ENCODE measurements at places on chromosomes 4 and X.

DNA sequence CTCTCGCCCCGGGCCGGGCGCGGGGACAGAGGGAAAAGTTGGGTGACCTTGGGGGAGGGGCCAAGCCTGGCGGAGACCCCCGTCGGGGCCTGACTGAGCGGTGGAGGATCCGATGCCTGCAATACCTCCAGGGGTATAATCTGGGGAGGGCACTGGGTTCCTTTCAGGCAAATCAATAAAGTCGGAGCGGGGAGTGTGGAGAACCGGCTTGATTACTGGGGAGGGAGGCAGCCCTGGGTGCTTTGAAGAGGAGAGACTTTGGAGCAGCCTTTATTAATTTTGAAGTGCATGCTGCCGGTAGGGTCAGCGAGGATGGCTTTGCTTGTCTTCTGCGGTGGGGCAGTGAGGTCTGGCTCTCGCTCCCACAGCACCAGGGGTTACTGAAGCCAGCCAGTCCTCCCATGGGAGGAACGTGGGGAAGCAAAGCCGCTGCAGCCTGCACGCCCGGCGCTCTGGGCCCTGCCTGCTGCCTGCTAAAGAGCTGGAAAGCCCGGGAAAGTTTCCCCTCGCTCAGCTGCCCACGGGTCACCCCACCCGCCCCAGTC lies 403 bp upstream of the LGI2 start:
- DNase-seq, result no peak

- no peak for DNase-seq
Observed at GRCh38 chr4:5110901-5111300, 59.6 kb downstream of the STK32B start.

- DNase-seq, result no peak
Observed at GRCh38 chr4:148425327-148426110, 16.7 kb downstream of the NR3C2 start.

DNA sequence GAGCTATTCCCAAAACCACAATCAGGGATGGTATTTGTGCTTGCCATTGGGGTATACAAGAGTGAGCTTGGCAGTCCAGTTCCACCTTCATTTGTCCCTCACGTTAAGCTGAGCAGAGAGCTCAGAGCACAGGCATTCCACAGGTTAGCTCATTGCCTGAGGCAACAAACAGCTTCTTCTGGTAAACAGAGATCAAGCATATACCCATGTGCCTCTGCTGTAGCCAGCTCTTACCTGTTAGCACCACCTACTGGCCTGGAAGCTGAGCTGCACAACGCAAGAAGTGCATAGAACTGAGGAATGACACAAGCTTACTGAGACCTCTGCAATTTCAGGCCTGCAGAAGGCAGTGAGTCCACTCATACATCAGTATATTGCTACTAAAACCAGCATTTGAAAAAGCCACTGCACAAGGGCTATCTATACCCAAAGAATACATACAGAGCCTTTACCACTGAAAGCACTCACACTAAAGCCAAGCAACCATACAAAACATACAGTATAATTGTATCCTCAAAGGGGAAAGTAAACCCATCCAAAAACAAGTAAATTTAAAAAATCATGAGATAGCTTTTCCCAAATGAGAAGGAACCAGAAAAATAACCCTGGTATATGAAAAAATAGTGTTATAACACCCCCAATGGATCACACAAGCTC lies 258.3 kb upstream of the GABRA2 start:
- DNase-seq, result no peak

DNA sequence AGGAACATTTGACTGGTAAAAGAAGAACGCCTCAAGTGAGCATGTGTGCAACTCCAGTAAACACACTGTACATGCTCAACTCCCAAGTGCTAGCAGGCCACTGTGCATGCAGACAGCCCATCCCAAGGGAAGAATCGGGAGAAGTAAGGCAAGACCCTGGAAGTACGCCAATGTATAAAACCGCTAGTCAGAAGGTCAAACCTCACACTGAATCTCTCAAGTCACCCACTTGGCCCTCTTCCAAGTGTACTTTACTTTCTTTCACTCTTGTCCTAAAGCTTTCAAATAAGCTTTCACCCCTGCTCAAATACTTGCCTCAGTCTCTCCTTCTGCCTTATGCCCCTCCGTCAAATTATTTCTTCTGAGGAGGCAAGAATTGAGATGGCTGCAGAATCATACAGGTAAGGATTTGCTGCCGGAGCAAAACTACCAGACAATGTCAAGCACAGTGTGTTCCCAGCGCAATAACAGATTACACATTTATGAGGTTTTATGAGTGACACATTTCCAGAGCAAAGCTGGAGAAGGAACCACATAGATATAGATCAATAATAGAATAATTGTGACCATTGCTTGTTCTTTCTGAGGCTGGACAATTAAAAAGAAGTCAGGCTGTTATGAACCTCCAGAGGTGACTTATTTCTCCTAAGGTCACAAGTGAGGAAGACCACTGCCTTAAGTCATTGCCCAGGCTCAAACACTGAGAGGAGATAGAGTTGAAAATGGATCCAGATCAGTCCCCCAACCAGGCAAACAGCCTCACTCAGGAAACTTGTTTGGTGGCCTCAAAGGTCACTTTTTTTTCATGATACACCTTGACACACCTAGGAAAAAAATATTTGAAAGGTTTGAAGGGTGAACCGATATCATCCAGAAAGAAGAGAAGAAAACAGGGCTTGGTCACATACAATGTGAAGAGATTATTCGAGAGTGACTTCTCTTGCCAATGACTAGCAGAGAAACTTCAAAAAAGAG lies 26.3 kb downstream of the CXCL1 start:
- no peak for DNase-seq

DNA sequence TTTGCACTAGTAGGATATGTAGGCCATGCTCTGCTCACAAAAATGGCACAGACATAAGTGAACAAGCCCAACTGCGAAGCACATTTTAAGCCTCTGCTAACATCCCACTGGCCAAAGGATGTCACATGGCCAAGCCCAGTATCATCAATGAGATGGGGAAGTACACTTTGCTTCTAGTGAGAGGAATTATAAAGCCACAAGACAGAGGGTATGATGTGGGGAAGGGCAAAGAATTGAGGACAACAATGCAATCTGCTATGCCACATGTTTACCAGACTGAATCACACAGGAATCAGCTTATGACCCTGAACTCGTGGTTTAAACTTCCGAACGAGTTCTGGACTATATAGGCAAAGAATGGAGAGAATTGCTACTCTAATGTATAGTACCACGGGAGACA lies 39.1 kb downstream of the SUPT20HL1 start:
- DNase-seq, result no peak

- no peak for DNase-seq
Observed at GRCh38 chr4:121712001-121712651, 15.3 kb upstream of the ANXA5 start.

DNA sequence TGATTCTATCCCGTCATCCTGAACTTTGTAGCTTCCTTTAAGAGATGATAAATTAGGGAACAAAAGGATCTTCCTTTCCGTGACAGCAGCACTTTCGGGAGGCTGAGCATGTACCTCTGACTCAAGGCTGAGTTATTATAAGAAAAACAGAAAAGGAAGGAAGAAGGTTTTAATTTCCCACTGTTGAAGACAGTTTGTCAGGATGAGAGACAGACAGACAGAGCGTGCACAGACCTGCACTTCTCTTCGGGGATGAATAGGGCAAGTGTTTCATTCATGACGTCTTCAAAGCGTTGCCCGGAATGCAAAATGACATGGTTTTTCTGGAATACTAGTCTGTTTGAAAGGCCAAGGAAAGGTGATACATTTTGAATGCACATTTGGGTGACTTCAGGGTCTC lies 405.3 kb upstream of the FAT1 start:
- no peak for DNase-seq

DNA sequence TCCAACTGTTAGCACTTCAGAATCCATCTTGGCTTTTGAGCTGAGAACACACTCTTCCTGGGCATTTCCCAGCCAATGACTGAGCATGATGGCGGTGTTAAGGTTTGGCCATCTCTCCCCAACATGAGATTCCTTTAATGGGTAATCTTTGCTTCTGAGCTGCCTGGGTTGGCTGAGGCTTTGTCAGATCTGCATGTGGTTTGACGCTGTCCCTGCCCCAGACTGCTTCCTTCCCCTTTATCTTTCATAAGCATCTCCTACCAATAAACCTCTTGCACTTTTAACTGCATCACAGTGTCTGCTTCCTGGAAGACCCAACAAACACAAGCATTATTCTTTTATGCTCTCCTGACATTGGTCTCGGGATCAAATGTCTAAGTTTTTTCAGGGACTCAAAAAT lies 31.5 kb upstream of the DIPK2B start:
- DNase-seq, result no peak

DNA sequence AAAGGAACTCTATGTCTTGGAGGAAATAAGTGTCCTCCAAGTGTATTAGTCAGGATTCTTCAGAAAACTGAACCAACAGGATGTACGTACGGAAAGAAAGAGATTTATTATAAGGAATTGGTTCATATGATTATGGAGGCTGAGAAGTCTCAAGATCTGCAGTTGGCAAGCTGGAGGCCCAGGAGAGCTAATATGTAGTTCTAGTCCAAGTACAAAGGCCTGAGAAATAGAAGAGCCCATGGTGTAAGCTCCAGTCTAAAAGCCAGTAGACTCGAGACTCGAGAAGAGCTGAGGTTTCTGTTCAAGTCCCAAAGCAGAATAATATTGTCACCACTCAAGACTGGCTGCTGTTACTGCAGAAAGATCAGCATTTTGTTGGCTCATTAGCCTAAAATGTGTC lies 65.3 kb upstream of the EFNB1 start:
- no peak for DNase-seq

DNA sequence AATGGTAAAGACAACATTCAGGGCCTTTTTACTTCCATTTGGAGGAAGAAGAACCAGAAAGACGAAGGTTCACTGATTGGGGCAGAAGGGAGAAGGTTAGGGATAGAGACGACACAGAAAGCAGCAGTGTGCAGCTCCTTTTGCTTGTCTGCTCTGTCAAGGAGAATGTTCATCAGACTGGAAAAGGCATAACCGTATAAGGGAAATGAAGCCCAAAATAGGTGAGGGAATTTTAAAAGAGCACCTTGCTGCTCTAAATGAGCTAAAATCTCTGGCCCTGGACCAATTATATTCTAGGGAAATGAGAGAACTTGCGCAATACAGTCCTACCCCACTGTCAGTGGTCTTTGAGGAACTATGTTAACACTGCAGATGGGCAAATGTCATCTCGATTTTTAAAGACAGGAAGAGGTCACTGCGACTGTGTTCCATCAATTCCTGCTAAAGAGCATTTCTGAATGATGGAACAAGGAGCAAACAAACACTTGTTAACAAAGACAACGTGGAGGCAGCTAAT lies 909.8 kb upstream of the FTHL17 start:
- no peak for DNase-seq

DNA sequence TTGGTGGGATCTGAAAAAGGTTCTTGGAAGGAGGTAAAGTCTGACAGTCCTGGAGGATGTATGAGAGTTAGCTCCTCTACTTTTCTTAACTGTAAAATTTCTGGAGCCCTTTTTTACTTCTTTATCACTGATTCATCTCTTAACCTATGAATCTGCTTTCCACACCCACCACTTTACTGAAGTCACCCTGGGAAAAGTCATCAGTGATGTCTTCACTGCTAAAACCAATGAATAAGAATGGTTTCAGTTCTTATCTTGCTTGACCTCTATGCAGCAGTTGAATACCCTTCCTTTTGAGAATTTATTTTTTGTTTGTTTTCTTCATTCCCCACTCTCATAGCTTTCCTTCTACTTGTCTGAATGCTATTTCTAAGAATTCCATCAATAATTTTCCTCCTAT lies 80.0 kb downstream of the AREG start:
- no peak for DNase-seq

DNA sequence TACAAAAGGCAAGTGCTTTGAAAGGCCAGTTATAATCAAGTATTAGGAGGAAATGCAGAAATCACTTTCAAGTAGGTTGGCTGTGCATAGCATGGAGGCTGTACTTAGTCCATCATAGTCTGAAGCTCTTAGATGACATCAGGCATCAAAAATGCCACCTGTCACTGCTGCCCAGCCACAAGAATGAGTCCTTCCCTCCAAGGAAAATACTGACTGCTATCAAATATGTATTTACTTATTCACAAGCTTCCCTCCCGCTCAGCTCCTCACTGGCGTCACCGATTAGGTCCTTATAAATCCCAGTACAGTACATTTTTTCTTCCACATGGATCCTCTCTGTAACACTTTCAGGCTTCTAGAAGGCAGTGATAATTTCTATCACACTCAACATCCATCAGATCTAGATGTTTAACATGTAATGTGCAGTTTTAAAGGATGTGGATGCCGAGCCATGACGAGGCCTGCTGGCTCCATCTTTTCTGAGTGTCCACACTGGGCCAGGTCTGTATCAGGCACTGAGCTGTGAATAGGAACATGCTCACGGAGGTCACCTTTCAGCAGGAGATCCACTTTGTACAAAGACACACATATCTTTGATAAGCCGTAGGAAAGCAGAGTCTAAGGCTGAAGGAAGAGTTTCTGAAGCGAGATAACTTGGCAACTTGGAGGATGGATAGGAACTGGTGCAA lies 121.9 kb downstream of the PALLD start:
- no peak for DNase-seq

- no peak for DNase-seq
Observed at GRCh38 chr4:155854582-155855226, 11.4 kb downstream of the ASIC5 start.

GRCh38 chr4:1371176-1372165 lies 24.5 kb downstream of the UVSSA start:
- no peak for DNase-seq

- DNase-seq, result no peak
Observed at GRCh38 chr4:146183209-146183608, 7.7 kb downstream of the LSM6 start.

GRCh38 chrX:52995987-52996331 lies 37.6 kb upstream of the FAM156A start:
- no peak for DNase-seq

- no peak for DNase-seq
Observed at GRCh38 chrX:19689170-19689779, 174.0 kb upstream of the MAP3K15 start.

GRCh38 chrX:72301781-72302180 lies 3.9 kb downstream of the CITED1 start:
- no peak for DNase-seq

- no peak for DNase-seq
Observed at GRCh38 chr4:44983083-44983482, 256.7 kb upstream of the GNPDA2 start.

- DNase-seq, result no peak
Observed at GRCh38 chr4:1771555-1772305, 21.4 kb upstream of the FGFR3 start.

GRCh38 chr4:89316211-89316610 lies 8.6 kb upstream of the GPRIN3 start:
- DNase-seq, result no peak

DNA sequence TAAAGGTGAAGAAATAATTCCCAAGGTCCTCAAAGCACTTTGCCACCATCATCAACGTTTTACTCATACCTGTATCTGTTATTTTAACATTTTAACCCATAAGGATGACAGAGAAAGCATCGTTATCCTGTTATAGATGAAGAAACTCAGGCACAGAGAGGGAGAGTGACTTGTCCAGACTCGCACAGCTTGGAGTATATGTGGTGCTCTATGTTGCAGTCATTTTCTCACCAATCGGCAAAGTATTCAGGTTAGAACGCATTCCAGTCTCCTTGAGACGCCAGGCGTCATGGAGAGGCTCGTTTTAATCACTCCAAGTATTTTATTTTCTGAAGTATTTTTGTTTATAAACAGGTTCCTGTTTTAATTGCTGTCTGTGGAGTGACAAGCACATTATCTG lies 73.5 kb downstream of the IRF2 start:
- DNase-seq, result no peak

- no peak for DNase-seq
Observed at GRCh38 chrX:70444326-70444945, at the start of gene DLG3. Gene DLG3 (plus strand): TSS chrX:70444835. CDS start chrX:70445202, 367 bp downstream.
